ENCODE measurements at places on chromosomes 12 and 14.
A peak's percentile ranks its signal among the peaks of the same experiment; 100 is the strongest.

DNA sequence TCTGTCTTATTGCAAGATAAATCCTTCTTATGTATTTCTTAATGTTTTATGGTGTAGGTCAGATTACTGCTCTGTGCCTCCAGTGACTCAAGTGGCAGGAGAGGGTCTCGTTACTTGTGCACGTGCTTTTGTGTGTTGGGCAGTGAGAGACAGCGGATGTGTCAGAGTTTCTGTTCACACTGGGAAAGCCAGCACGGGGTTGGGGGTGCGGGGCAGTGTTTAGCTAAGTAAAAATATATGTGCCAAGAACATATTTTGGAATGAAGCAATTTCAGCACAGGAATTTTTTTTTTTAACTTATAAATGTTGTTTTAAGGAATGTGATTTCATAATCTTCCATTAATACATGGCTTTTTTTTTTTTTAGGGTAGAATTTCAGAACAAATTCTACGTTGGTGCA is 4.5 kb upstream of the DNAH10 start:
- DNase-seq, result no peak

GRCh38 chr12:104219908-104220404 is 4.4 kb downstream of the TXNRD1 start:
- peak; percentile 62 for DNase-seq

- peak; percentile 17 for DNase-seq
Measured at GRCh38 chr12:22287776-22288621, 46.5 kb downstream of the ST8SIA1 start.

DNA sequence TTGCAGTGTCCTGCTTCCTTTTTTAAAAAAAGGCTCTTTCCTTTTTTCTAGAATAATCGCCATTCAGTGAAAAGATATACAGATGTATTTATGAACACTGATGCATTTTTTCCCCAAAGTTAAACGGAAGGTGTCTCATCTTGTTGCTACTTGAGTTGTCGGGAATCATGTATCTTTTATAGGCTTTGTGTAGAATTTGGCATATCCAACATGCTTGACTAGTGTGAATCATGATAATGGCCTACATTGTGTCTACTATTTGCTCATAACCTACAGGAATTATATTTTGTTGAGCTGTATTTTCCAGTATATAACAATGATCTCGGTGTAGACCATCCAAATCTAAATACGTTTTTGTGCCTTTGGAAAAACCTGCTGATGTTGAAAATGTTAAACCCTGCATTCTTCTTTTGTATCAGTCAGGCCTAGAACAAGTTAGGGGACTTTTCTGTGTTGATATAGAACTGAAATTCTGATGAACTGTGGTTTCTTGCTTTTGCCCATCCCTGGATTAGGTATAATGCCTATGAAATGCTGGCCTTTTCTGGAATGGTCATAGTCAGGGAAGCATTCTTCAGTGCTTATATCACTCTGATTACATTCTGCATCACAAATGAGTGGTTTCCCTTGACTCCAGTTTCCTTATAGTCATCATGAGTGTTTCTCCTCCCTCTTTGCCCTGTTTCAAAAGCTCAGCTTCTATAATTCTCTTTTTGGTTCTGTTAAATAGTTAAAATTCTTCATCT is 10.8 kb downstream of the BMAL2 start:
- no peak for DNase-seq

GRCh38 chr12:39905152-39905551 is 200.7 kb downstream of the SLC2A13 start:
- no peak for DNase-seq

GRCh38 chr12:81957631-81958030 is 198.5 kb upstream of the PPFIA2 start:
- DNase-seq, result no peak

DNA sequence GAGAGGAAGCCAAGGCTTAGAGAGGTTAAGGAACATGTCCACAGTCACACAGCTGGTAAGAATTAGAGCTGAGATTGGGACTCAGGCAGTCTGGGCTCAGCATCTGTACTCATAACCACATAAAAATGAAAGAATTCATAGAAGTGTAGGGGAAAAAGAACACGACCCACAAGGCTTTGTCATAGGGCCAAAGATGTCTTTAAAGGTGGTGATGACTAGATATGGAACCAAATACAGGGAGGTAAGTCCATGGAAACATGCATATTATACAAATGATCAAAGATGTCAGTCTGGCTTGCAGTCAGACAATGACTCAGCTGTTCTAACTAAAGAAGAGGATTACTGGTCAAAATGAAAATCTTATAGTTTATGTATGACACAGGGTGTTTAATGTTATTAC is 7.2 kb upstream of the SSPN start:
- DNase-seq, result no peak

GRCh38 chr14:87785897-87786296 is 207.1 kb downstream of the GALC start:
- DNase-seq, result no peak

DNA sequence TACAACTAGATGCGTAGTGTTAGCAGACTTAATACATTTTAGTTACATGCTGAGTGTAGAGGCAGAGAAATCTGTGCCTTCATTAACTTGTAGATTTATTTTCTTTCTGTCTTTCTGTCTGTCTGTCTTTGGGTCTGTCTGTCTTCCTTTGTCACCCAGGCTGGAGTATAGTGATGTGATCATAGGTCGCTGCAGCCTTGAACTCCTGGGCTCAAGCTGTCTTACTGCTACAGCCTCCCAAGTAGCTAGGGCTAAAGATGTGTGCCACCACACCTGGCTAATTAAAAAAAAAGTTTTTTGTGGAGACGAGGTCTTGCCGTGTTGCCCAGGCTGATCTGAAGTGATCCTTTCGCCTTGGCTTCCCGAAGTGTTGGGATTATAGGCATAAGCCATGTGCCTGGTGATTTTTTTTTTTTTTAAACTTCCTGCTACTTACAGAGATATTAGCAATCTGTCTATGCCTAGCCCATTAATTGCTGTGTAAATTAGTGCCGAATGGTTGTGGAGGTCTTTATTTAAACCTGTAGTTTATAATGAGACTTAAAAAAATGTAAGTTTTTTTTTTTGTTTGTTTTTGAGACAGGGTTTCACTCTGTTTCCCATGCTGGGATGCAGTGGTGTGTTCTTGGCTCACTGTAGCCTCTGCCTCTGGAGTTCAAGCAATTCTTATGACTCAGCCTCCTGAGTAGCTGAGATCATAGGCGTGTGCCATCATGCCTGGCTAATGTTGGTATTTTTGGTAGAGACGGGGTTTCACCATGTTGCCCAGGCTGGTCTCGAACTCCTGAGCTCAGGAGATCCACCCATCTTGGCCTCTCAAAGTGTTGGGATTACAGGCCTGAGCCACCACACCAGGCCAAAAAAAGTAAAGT is 22.8 kb downstream of the ERC1 start:
- no peak for DNase-seq

- no peak for DNase-seq
Measured at GRCh38 chr12:121719926-121720414, 7.4 kb downstream of the TMEM120B start.

DNA sequence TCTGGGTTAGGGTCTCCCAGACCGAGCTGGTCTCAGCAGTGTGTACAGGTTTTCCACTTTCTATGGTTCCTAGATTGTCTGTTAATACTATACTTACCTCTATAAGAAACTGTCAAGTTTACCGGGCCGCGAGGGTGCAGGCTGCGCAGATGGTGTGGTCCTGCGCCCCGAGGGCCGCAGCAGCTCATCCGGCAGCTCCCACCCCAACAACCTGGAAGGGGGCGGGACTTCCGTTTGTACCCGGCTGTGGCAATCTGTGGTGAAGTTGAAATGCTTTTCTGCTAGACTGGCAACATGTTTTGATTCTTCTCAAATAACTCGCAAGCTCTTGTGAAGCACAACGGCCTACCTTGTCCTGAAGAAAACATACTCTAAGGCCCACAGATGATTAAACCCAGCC is at the start of gene CLEC9A:
CLEC9A (plus strand) TSS at position 237 of the 400 bp plus-strand sequence. CDS start 22,006 bp downstream, outside the sequence.
- DNase-seq, result no peak

DNA sequence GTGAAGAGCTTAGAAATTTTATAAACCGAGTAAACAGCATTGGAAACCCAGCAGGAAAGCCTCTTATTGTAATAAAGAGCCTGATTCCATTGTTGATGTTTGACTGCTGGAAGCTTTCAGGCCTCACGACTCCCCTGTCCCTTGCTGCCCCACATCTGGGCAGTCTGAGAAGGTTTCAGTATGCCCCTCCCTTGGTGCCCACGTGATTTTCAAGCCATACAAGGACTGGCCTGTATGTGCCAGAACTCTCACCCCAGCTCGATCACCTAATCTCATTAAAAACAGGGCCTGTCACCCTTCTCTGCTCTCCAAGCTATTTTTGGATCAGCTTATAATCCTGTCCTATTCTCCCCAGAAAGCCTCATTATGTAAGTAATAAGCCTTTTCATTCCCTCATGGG is 7.5 kb upstream of the PYROXD1 start:
- DNase-seq, result no peak

GRCh38 chr12:13085968-13086686 is 17.3 kb downstream of the GSG1 start:
- no peak for DNase-seq

GRCh38 chr12:127925971-127926370 is 341.0 kb upstream of the TMEM132C start:
- no peak for DNase-seq

GRCh38 chr12:30911207-30911606 is 15.3 kb upstream of the TSPAN11 start:
- no peak for DNase-seq
